ENCODE measurements at places on chromosomes 12 and 14.

DNA sequence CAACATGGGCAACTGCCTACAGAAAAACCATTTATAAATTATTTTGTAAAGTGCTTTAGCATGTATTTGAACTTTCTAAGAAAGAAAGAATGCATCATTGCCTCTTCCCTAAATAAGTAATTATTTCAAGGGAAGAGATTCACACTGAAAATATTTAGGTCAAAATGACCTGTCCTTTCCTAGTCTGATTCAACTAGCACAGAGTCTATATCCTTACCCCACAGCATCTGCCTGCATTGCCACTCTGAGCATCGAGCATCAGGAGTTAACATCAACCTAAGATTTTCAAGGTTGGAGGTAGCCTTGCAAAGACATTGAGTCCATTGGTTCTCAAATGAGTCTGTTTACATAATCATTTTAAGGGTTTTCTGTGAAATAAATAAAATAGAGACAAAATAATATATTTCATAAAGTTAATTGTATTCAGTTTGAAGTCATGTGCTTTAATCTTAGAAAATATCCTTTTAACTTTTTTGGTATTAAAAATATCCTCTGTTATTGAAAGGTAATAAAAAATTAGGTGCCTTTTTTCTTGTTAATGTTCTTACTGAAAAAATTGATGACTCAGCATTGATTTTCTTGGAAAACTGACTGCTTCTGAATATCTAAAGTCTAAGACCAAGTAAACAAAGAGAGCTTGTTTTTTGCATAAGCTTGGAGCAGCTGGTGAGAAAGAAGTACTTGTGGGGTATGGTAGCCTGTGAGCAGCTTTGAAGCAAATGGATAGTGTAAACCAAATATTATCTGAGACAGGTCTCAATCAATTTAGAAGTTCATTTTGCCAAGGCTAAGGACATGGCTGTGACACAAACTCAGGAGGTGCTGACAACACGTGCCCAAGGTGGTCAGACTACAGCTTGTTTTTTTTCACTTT lies 269.0 kb upstream of the CLEC14A start:
- no peak for DNase-seq

- DNase-seq: no peak
Measured at GRCh38 chr14:54836231-54836630, 66.4 kb downstream of the GCH1 start.

GRCh38 chr12:107491856-107492255 lies 193.7 kb upstream of the PWP1 start:
- no peak for DNase-seq

DNA sequence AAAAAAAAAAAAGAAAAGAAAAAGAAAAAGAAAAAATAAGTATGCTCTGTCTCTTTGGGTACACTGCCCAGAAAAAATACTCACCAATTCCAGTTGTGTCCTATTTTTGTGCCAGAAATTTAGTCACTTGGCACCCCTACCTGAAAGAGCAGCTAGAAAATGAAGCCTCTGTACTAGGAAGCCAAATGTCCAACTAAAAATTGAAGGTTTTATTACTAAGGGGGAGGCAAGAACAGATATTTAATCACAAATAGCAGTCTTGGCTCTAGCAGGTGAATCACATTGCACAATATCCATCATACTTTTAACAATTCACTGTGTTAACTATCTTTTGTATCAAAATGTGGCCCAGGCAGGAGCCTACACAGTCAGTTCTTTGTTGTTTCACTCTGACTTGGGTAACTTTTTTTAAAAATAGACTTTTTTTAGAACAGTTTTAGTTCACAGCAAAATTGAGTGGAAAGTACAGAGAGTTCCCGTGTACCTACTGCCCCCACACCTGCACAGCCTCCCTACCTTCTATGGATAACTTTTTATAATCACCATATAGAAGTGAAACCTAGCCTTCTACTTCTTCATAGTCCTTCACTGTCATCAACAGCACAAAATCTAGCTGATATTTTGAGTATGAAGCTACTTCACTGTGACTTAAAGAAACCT lies 87.1 kb upstream of the ATF7IP start:
- DNase-seq: no peak

DNA sequence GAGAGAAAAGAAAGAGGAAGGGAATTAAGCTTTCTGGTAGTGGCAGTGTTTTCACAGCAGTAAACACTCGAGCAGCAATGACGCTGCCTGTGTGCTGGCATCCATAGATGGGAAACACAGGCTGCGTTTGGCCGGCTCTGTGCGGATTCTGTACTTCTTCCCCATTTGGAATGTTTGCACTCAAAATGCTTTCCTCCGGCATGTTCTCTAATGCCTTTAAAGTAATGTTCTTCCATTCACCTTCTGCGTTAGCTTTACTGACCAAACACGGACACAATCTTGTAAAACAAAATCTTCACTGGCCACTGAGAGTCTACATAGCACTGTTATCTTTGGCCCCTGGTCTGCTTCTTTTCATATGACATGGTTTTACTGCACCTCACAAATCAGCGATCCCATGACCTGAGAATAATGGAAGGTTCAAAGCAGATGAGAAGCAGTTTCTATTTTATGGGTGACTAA lies 31.4 kb downstream of the DCP1B start:
- no peak for DNase-seq

DNA sequence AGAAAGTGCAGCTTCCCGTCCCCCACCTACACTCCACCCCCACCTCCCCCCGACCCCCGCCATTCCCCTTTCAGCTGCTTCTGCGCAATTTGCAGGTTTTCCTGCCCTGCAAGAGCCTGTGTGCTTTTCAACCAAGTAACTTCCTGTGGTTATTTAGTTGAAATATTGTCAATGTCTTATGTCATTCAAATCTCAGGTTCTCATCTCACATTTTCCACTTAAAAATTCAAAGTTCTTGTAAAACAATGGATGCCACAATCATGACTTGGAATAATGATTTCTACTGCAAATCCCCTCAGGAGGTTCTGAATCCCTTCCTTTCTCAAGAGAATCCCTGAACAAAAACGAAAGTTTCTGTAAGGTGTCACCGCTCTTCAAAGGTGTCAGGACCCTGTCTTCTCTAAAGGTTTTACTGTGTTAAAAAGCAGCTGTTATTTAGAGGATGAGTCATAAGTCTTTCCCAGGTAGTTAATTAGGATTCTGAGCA lies 31.6 kb downstream of the WBP11 start:
- DNase-seq: no peak

- no peak for DNase-seq
Measured at GRCh38 chr12:48938805-48939204, 13.5 kb upstream of the FKBP11 start.
